ENCODE measurements at places on chromosomes 5 and 9.

DNA sequence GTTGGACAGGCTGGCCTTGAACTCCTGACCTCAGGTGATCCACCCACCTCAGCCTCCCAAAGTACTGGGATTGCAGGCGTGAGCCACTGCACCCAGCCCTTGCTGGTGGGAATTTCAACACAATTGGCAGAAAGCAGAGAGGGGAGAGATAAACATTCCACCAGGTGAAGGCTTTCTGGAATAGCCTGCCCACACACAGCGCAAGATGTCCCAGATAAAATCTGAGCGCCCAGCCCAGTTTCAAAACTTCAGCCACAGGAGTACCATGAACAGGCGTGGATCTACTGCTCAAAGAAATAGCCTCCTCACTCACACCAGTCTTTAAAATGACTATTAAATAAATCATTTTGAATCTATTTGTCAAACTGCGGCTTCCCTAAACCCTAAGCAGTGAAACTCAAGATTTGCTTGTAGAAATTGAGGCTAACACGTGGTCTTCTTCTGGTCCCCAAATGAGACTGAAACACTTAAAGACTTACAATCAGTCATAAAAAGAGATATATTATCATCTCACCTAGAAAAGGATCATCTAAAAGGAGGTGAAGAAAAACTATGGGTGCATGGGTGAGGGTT is 34.7 kb downstream of the CAPSL start:
- no peak for DNase-seq

DNA sequence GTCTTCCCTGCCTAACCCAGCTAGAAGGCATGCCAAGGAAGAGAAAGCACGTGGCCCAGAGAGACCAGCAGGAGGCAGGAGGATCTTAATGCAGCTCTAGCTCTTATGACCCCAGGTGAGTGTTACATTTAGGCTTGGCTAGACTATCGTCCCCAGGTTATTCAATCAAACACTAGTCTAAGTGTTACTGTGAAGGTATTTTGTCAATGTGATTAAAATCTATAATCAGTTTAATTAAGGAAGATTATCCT is 483.7 kb downstream of the BNC2 start:
- no peak for DNase-seq

GRCh38 chr5:59813761-59814536 is 79.6 kb downstream of the PDE4D start:
- DNase-seq: no peak

DNA sequence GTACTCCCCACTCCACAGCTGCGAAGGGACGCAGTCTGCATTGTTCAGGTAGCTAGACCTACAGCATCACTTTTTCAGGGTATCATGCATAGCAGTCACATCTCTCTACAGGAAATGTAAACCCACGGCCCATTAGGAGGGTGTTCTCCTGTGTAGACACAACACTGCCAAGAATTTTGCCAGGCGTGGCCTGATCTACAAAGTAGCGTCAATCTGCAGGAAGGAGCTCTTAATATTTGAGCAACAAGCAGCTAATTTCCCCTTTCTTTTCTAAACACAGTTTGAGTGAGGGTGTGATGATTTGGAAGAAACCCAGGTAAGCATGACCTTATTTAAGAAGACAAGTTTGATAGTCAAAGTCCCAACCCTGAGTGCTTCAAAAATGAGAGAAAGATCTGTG is 419.0 kb downstream of the GADD45G start:
- DNase-seq: no peak

DNA sequence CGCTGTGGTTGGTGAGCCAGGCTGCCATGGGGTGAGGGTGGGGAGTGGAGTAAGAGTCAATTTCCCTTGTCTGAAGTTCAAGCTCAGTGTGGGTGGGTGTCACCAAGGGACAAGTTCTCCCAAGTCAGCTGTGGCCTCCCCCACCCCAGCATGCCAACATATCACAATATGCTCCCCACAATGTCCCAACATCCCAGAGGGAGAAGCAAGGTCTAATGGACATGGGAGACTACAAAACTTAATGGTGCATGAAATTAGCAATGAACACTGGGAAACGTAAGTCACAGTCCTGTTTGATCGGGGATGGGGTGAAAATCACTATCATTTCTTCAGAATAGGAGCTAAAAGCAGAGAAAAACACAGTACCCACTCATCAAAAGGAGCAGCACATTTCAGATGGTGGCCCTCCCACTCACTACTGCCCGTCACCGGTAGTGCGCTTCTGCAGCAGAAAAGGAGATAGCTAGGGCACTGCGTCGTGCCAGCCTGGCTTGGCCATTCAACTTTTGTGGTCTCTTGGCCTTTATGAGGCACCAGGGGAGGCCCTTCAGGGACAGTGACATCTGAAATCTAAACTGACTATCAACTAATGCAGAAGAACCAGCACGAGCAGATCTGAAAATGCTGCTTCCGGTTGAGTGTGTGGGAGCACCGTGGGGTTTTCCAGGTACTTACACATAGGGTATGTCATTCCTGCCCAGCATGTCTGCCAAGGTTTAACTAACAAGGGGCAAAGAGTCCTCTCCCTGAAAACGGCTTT is 20.5 kb upstream of the NDFIP1 start:
- no peak for DNase-seq

DNA sequence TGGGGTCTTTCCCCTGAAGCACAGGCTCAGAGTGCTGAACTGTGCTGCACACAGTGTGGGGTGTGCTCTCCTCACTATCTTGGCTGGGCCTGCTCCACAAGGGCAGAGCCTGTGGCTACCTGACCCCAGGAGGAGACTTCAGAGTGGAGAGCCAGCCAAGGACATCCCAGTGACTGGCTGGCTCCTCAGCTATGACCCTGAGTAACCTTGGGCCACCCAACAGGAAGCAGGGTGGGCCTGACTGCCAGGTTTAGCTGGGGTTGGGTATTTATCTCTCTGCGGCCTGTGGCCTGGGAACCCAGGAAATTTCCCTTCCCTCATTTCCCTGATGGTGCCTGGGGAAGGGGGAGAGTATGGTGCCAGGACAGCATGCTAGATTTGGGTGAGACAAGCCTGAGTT is 2.1 kb upstream of the EEIG1 start:
- no peak for DNase-seq

DNA sequence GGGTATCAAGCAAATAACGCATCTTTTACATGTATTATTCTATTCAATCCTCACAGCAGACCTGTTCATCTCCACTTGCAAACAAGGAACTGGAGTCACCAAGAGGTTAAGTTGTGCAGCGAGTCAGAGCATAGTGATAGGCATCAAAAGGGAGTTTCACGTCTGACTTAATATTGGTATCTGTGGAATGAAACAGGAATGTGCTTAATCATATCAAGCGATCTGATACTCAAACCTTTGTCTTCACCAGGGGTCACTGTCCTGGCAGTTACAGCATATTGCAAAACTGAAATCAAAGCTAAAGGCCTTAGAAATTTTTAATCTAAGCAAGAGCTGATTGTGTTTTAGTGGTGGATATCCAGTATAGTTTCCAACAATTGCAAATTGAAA is 271.6 kb downstream of the PLK2 start:
- DNase-seq: no peak

GRCh38 chr5:175517824-175518450 is 39.6 kb downstream of the SFXN1 start:
- no peak for DNase-seq

- DNase-seq: no peak
These were observed 69.3 kb downstream of the CTSL start for GRCh38 chr9:87795178-87795577.
